ENCODE measurements at places on chromosomes 7 and 10. TPM values are rescaled to one million over a fixed set of nuclear protein-coding genes. Genes with fewer than 3 reads are reported as not detected.
A peak's percentile ranks its signal among the peaks of the same experiment; 100 is the strongest.

Gene CYP3A4
- polyA plus RNA-seq = 0.34 TPM

GRCh38 chr7:110157631-110158362 is 933.1 kb upstream of the LRRN3 start:
- no peak for DNase-seq

Gene IFIT1B
- polyA plus RNA-seq = 0.51 TPM

- no peak for DNase-seq
Observed at GRCh38 chr7:141221007-141221612, 147.2 kb downstream of the TMEM178B start.

GRCh38 chr10:105148921-105149320 is 507.8 kb downstream of the SORCS3 start:
- DNase-seq = no peak

Gene CYP2C19
- not detected for polyA plus RNA-seq

DNA sequence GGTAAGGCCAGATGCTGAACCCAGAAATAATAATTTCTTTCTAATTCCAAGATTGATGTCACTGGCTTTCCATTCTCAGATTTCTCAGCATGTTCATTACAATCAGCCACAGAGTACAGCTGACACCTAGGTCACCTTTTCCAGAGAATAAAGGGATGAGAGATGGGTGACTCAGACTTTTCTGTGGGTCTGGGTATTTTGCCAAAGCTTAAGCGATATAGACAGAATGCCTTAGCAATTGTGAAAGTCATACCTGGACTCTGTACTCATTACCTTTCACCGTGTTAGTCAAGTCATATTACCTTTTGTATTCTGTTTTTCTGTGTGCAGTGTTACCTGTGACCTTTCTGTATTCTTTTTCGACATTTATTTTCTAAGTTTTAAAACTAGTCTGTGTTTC is 10.6 kb upstream of the PRTFDC1 start:
- DNase-seq = no peak

Gene LIPN
- not detected for polyA plus RNA-seq

Gene UFSP1
- polyA plus RNA-seq = 2.0 TPM

Gene PRKAR2B
- polyA plus RNA-seq = 15.9 TPM

DNA sequence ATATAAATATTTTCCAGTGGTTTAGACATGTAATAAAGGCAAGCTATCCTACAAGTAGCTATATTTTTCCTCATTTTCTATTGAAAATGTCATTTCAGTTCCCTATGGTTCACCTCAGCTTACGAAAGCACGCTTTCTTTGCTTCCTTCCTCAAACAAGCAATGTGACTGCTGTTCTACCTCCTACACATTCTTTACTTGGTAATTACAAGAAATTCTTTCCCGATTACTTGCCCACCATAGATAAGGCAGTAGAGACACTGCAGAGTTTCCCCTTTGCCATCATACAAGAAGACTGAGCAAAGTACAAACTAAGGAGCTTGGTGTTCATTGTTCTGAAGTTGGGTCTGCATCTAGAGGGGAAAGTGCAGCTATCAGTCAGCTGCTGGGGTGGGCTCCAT is 249.4 kb downstream of the CRPPA start:
- no peak for DNase-seq

DNA sequence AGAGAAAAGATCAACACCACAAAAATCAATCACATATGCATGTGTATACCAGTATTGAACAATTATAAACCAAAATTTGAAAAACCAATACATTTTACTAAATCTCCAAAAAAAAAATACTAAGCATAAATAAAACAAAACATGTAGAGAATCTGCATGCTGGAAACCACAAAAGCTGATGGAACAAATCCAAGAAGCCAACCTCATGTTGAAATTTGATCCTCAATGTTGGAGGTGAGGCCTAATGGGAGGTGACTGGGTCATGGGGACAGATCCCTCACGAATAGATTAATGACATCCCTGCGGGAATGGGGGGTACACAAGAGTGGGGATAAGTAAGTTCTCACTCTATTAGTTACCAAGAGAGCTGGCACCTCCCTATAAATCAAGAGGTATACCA is 82.5 kb downstream of the OAT start:
- no peak for DNase-seq

- no peak for DNase-seq
Observed at GRCh38 chr10:112345743-112346142, 28.2 kb upstream of the ACSL5 start.

DNA sequence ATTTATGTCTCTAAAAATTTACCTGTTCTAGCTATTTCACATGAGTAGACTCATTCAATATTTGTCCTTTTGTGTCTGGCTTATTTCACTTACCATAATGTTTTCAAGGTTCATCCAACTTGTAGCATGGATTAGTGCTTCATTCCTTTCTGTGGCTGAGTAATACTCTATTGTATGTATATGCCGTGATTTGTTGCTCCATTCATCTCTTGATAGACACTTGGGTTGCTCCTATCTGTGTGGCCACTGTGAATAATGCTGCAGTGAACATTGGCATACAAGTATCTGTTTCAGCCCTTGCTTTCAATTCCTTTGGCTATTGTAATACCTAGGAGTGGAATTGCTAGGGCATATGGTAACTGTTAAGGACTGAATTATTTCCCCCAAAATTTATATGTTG is 86.9 kb downstream of the VWC2 start:
- no peak for DNase-seq

- DNase-seq = no peak
Observed at GRCh38 chr10:79440281-79440680, 5.1 kb downstream of the ZCCHC24 start.

DNA sequence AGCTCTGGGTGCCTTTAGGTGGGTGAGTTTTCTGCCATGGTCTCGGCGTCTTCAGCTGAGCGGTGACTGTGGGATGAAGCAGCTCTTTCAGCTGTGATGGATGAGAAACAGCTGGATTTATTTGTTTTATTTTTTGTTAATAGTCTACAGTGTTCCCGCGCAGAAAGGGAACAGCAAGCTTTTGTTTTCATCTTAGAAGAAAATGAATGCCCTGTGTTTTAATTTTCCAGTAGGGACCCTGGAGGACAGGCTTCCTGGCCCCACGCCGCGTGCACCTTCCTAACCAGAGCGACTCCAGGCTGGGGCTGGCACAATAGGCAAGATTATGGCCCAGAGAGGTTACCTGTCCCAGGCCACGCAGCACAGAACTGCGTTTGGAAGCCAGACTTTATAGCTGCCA is 57.6 kb downstream of the GTF2IRD1 start:
- DNase-seq = peak; percentile 41

DNA sequence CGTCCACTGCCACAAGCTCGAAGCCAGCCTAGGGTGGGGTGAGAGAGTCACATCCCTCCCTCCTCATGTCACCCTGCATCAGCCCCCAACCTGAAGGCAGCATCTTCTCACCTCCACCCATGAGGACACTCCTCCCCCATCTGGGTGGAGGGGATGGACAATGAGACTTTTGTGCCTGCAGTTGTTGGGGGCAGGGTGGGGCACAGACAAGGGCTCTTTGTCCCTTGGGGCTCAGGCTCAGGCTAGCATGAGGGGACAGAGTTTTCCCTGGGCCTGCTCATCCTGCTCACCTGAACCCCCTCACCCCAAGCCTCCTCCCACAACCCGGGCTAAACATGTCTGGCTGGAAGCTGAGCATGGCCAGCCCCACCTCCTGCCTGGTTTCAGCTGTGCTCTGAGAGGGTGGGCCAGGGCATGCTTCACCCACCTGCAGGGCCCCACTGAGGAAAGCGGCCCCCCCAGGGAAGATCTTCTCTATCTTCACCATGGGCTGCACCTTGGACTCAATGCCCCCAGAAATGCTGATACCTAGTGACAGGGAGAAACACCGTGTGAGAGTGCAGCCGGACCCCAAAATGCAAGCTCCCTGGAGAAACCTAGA is 9.3 kb downstream of the LZTS2 start:
- no peak for DNase-seq

- no peak for DNase-seq
Observed at GRCh38 chr10:35447693-35448407, 111.5 kb downstream of the CCNY start.

Data from right lung (tissue), 10 donors.